NCI-H446 (cell line): ENCODE measurements at places on chromosomes 1 and 21.
A peak's percentile ranks its signal among the peaks of the same experiment; 100 is the strongest.

GRCh38 chr1:150606463-150607142 lies 22.8 kb downstream of the ENSA start:
- no peak for DNase-seq

DNA sequence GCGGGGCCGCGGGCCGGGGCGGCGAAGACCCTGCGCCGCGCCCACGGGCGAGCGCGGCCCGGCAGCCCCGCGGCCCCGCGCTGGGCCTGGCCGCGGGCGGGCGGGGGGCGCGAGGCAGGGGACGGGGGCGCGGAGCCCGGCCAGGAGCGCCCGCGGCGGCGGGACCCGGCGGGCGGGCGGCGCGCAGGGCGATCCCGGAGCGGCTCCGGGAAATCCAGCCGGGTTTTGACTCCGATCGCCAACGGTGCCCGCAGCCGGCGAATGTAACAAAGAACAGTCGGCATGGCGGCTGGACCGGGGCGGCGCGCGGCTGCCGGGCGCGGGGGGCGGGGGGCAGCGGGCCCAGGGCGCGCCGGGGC lies 334 bp downstream of the PRDM15 start:
- DNase-seq = peak; percentile 52

- DNase-seq = no peak
Measured at GRCh38 chr1:239315631-239316217, 70.6 kb upstream of the CHRM3 start.

DNA sequence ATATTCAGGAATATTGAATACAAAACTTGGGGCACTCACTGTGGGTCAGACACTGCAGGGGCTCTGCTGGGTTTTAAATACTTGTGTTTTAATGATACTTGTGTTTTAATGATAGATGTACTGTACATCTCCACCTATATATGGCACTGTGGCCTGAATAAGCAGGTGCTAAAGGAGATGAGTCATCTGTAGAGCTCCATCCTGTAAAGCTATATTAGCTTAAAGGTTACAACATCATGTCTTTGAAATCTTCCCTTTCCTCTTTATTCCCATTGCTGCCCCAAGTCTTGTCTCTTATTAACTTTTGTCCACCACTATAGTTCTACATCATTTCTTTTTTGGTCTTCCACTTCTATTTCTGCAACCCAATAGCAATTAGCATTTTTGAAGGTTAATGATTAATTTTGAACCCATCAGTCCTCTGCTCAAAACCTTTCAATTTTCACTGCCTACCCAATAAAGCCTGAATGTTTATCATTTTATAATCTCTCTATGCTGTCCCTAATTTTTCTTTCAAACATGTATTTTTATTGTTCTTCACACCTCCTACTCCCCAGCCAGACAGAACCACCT lies 113.3 kb upstream of the PTGFR start:
- DNase-seq = no peak

GRCh38 chr21:16086121-16086520 lies 356.3 kb downstream of the USP25 start:
- DNase-seq = no peak

DNA sequence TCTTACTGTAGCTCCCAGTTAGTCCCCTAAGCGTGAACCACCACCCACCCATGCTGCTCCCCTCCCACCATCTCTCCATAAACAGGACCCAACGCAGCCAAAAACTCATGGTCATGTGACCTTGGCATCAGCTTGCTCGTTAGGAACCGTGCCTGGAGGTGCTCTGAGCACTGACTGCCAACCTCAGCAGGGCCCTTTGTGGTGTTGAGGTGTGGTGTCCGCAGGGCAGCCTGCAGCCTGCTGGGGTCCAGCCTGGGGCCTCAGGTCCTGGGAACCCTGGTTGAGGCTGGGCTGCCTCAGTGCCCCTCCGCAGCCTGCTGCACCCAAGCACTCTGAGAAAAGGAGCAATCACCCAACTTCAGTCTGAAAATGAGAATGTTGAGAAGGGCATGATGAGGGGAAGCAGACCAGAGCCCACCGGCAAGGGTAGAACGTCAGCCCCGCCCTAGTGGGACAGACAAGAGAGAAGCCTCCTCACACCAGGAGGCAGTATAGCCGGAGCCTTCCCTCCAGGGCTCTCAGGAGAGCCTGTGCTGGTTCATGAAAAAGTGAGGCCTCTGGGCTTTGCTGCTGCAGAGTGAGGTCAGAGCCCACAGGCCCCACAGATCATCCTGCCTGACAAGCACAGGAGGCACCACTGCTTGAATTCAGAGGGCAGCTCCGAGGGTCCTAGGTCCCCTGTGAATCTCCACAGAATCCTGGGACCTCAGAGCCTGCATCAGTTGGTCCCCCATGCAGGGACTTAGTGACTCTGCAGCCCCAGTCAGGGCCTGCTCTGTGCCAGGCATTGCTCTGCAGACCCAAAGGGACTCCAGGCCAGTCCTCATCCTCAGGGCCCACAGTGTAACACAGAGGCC lies 4.9 kb upstream of the COL6A2 start:
- DNase-seq = no peak

- no peak for DNase-seq
Measured at GRCh38 chr21:42566524-42567213, 53.0 kb downstream of the SLC37A1 start.

GRCh38 chr1:36128126-36128904 lies 3.3 kb upstream of the COL8A2 start:
- DNase-seq = no peak

GRCh38 chr1:111483166-111483565 lies 9.4 kb downstream of the C1orf162 start:
- DNase-seq = no peak

GRCh38 chr1:190475421-190476141 lies 2.1 kb downstream of the BRINP3 start:
- no peak for DNase-seq

DNA sequence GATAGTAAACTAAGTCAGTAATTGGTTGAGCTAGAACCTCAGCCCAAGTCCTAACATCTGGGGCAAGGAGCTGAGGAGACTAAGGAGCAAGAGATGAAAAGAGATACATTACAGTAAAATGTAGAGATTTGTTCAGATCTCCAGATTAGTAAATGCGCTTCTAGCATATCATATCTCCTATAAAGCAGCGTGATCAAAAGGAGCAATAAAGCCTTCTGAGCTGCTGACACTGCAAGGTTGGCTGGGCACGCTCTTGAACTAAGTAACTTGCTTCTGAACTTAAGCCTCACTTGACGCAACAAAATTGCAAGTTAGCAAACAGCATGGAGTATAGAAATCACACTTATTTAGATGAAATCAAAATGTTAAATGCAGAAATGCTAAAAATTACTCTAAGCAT lies 80.9 kb downstream of the LRRC53 start:
- no peak for DNase-seq

DNA sequence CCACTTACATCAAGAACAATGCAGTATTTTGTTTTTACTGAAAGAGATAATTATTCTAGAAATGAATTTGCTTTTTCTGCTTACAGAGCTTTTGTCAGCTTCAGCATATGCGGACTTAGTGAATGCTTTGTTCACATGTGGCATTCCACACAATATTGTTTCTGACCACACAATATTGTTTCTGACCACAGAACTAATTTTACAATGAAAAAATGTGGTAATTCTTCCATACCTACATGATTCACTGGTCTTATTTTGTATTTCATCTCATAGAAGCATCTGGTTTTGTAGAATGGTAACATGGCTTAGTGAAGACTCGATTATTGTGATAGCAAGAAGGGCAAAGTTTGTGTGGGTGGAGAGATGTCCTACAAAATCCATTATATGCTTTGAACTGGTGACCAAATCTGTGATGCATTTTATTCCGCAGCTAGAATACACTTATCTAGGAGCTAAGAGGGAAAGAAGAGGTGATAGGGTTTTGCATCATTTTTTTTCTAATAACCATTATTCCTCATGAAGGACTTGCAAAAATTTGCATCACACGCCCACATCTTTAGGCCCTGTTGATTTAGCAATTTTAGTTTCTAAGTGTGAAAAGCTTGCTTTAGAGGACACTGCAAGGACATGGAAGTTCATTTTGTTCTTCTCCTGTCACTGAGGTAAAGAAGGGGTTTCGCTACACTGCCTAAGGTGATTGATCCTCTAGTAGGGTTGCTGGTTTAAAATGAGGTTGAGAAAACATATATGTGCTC lies 75.3 kb downstream of the HLX start:
- no peak for DNase-seq

DNA sequence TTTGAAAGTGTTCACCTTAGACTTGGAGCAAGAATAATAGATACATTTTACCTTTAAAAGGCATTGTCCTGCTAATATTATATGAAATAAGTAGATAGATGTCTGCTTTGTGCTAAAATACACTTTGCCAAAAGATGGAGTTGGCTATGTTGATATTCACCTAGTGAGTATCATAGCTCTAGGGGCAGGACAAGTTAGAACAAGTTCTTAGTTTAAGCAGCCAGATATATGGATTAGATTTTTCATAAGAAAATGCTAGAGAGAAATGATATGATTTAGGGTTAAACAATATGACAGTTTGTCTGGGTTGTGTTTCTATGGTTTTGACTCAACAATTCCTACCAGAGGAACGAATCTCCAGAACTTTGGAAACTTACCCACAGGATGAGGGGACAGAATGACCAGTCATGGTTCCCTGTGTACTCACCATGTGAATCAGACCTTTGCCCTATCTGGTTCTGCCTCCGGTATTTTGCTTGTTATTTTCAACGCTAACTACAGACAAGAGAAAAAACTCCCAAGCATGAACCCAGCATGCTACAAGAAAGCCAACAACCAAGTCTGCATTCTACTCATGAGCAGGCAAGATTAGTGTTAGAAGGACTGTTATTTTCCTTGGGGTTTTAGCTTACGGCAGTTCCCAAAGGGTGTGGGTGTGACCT lies 1.7 kb downstream of the F5 start:
- DNase-seq = no peak

GRCh38 chr1:203453016-203453415 lies 22.6 kb upstream of the PRELP start:
- no peak for DNase-seq

DNA sequence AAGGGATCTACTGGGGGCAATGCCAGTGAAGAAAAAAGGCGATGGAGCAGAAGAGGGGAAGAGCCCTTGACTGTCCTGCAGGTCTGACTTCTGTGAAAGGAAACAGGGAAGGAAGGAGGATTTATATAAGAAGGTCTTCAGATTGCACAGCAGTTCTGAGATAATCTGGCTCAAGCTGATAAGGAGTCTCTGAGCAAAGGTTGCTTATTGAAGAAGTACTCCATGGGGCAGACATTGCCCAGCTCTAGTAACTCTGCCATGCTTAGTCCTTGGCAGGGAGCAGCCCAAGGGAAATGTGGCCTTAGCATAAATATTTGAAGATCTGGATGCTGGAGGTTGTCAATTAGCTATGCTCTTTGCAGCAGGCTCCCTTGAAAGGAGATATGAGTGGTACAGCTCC lies 15.9 kb upstream of the TTF2 start:
- DNase-seq = no peak

- DNase-seq = no peak
Measured at GRCh38 chr1:39800471-39800835, 11.8 kb upstream of the BMP8B start.

DNA sequence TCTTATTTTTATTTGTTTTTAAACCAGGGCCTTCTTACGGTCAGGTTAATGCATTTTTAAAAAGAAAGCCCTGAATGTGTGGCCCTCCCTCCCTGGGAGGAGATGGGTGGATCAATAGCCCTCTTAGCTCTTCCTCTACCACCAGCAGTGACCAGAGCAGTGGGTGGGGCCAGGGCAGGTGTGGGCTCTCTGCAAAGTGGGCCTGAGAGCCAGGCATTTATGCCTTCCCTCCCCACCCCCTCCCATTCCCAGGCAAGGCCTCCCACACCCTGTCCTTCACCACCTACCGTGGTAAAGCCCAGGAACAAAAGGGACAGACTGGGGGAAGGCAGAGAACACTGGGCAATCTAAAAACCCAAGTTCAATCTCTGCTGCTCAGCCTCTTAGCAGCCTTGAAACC lies 63.9 kb downstream of the SSBP3 start:
- DNase-seq = no peak

GRCh38 chr1:109379422-109379821 lies 18.3 kb downstream of the SORT1 start:
- DNase-seq = peak; percentile 77
